ENCODE measurements at places on chromosomes 2 and 18. TPM values are rescaled to one million over a fixed set of nuclear protein-coding genes. Genes with fewer than 3 reads are reported as not detected.

The KCNG3 gene
- total RNA-seq = 0.24 TPM

The SLC9A4 gene
- not detected for total RNA-seq

The IL36RN gene
- total RNA-seq = not detected

The KCNK3 gene
- total RNA-seq = 0.60 TPM

The EXOC6B gene
- 6.5 TPM for total RNA-seq

The TUBA3D gene
- not detected for total RNA-seq

The INHBB gene
- 0.19 TPM for total RNA-seq

The SRD5A2 gene
- not detected for total RNA-seq

The SERPINB4 gene
- not detected for total RNA-seq

The NXPH2 gene
- not detected for total RNA-seq

The SPEG gene
- 8.8 TPM for total RNA-seq

The SLC23A3 gene
- total RNA-seq = 0.42 TPM

The MC5R gene
- total RNA-seq = 0.32 TPM

The CCDC141 gene
- under 0.01 TPM for total RNA-seq

The CROCC2 gene
- total RNA-seq = not detected

The CAVIN2 gene
- not detected for total RNA-seq

The ERFE gene
- total RNA-seq = 14.8 TPM

The ALPG gene
- total RNA-seq = not detected

The CACNB4 gene
- total RNA-seq = 0.11 TPM

The MBP gene
- total RNA-seq = not detected

The CYP26B1 gene
- total RNA-seq = 1.6 TPM

The EVA1A gene
- 35.2 TPM for total RNA-seq

The NAB1 gene
- total RNA-seq = 23.7 TPM

The ATG16L1 gene
- 35.0 TPM for total RNA-seq

The LRRTM1 gene
- total RNA-seq = not detected

The IL1B gene
- 11.6 TPM for total RNA-seq

The ZSWIM2 gene
- total RNA-seq = not detected

The CKAP2L gene
- total RNA-seq = 14.0 TPM

The COL3A1 gene
- total RNA-seq = not detected

The ARHGAP28 gene
- 2.9 TPM for total RNA-seq

The ANKRD29 gene
- total RNA-seq = 10.1 TPM

The NAT8 gene
- not detected for total RNA-seq

Data from A375 (cell line).